Activated T-cell treated with anti-CD3 and anti-CD28 coated beads, Interleukin-2, amount 50 U/mL, for 1 hour (primary cell): ENCODE measurements at places on chromosomes 7 and 10.

- DNase-seq, result peak; percentile 14
Measured at GRCh38 chr10:43235070-43235900, 31.6 kb downstream of the RASGEF1A start.

DNA sequence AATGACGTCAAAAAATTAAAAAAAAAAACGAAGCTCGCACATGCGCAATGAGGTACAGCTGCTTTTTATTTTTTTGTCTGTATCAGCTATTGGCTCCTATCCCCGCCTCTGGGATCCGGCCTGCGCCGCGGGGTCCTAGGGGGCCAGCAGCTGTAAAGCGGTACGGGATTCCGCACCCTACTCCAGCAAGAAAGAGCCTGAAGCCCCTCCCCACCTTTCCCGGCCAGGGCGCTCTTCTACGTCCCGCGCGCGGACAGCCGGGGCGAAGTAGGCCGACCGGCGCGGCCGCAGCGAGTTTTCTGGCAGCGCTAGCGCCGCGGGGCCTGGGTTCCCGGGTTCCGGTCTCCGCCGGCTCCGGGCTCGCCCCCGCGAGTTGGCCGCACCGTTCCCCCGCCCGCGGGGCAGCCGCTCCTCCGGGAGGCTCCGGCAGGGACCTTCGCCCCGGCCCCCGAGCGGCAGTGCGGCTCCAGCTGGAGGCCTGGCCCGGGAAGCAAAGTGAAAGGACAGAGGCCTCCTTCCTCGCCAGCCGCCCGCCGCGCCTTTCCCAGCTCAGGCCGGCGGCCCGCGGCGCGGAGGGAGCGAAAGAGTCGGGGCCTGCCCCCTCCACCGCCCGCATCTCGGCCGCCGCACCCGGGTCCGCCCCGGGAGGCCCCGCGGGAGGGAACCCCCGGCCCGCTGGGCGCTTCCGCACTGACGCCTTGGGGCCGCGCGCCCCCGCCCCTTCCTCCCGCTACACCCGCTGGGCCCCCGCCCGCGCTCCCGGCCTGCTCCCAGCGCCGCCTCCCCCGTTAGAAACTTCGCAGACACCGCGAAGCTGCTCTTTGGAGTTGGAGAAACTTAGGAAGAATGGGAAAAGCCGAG, 4.7 kb upstream of the SPAG6 start:
- DNase-seq, result peak; percentile 73

- no peak for DNase-seq
Measured at GRCh38 chr7:49396229-49396628, 377.2 kb upstream of the VWC2 start.

GRCh38 chr7:43135129-43135528, 22.7 kb downstream of the HECW1 start:
- DNase-seq, result no peak

DNA sequence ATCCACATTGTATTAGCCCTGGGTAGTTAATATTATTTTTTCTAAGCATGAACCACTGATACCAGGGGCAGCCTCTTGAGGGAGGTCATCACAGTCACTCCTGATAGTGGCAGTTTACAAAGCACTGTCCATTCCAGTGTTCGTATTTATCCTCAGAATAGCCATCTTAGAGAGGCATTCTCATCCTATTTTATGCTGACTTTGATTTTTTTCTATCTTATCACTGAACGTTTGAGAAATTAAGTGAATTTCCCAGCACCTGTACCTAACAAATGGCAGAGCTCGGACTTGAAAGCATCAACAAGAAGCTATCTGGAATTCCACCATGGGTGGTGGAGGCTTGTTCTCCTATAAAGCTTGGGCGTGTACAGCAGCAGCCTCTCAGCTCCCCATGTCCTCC, 26.1 kb upstream of the MGAM2 start:
- DNase-seq, result no peak

GRCh38 chr7:112546723-112547513, 66.1 kb downstream of the LSMEM1 start:
- no peak for DNase-seq

GRCh38 chr7:66877577-66878300, 43.3 kb upstream of the TMEM248 start:
- DNase-seq, result no peak

DNA sequence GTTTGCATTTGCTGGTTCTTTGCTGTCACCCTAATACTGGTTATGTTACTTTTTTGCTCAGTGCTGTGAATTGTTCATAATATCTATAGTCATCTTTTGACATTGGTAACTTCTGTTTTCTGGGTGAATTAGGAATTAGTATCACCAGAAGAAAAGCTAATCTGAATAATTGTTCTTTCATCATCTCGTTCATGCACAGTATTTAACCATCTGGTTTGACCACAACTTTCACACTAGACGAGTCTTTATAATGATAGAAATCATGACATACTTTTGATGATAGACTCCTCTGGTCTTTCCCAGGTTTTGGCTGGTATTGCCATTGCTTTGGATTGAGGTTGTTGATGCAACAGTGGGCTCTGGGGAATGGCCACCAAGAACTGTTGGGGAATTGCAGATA, 25.1 kb downstream of the SGPL1 start:
- DNase-seq, result no peak

DNA sequence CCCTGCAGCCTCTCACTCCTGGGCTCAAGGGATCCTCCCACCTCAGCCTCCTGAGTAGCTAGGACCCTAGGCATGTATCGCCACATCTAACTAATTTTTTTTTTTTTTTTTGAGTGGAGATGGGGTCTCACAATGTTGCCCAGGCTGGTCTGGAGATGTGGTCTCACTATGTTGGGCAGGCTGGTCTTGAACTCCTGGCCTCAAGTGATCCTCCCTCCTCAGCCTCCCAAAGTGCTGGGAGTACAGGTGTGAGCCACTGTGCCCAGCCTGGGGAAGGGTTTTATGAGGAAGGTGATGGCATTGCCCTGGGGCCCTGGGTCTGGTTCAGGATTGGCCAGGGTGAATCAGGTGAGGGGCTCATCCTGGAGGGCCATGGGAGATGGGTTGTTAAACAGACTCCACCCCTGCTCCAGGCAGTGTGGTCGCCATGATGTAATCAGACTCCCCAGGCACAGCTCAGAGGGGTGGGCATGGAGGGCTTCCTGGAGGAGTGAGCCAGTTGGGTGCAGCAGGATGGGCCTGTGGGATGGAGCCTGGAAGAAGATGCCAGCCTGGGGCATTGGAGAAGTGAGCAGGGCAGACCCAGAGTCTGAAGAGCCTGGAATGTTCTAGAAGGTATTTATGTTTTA, 82.7 kb downstream of the MYL10 start:
- DNase-seq, result no peak

GRCh38 chr10:102796407-102797176, 40.6 kb downstream of the CYP17A1 start:
- DNase-seq, result peak; percentile 39

GRCh38 chr7:23520582-23520981, 11.2 kb downstream of the TRA2A start:
- no peak for DNase-seq

- peak; percentile 38 for DNase-seq
Measured at GRCh38 chr7:143385891-143386781, 5.0 kb downstream of the ZYX start.

DNA sequence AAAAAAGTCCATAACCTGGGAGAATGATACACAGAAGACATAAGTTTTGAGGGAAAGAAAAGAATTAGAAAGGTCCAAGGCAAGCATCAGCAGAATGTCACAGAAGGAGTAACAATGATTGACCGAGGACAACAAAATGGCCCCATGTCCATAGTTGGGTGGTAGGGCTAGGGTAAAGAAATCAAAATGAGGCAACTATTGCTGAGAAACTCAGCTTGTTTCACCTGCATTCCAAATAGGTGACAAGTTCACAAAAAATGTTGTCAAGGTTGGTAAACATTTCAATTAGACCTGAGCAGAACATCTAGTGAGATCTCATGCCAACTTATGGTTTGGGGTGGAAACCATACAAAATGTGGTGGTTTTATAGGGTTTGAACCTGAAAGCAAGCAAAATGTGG, 22.8 kb upstream of the DLX6 start:
- DNase-seq, result no peak

GRCh38 chr10:78740976-78741915, 327.5 kb upstream of the ZMIZ1 start:
- DNase-seq, result no peak

DNA sequence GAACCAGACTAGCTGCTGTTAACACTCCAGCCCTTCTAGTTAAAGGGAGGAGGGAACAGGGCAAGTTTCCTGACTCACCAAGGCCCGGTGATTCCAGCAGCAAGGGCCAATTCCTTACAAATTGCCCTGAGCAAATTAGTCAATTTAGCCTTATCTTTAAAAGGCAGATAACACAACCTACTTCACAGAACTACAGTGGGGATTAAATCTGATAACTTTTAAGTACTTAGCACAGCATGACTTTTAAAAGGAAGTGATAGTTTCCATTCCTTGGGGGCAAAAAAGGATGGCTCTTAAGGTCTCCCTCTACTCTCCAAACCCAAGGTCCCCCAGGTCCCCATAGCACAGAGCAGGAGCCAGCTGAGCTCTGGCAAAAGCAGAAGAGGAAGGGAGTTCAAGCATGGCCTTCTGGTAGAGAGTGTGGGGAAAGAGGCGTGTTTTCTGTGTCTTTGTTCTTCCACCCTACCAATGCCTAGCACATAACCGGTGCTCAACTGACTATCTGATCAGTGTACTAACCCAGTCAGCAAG, 4.0 kb downstream of the CDCA7L start:
- DNase-seq, result no peak

GRCh38 chr7:17523813-17524739, 225.6 kb downstream of the AHR start:
- no peak for DNase-seq

- no peak for DNase-seq
Measured at GRCh38 chr7:25611196-25611595, 382.9 kb upstream of the NPVF start.

GRCh38 chr7:103660455-103661371, 214.7 kb upstream of the SLC26A5 start:
- DNase-seq, result no peak

DNA sequence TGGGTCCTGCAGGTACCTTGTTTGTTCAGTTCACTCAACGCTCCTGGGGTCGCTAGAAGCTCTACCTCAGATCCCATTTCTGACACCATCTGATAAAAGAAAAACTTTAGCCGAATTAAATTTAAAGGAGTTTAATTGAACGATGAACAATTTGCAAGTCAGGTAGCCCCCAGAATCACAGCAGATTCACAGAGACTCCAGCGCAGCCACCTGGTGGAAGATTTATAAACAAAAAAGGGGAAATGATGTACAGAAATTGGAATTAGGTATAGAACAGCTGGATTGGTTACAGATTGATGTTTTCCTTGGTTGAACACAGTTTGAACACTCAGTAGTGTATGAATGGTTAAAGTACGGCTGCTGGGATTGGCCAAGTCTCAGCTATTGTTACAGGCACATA, 23.1 kb downstream of the FBXL13 start:
- no peak for DNase-seq

DNA sequence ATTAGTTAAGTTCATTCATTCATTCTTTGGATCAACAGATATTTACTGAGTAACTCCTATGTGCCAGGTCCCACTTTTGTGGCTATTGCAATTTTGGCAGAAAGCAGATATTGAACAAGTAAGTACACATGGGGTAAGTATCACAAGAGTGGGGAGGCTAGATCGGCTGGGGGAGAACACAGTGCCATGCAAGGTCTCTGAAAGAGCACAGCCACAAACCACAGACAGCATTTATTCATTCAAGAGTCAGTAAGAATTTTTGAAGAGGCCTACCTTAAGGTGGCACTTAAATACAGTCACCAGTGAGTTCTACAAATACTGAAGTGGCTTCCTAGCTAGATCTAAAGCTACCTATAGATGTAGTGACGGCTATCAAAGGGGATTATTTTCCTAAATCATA, 304.2 kb downstream of the RNLS start:
- no peak for DNase-seq

DNA sequence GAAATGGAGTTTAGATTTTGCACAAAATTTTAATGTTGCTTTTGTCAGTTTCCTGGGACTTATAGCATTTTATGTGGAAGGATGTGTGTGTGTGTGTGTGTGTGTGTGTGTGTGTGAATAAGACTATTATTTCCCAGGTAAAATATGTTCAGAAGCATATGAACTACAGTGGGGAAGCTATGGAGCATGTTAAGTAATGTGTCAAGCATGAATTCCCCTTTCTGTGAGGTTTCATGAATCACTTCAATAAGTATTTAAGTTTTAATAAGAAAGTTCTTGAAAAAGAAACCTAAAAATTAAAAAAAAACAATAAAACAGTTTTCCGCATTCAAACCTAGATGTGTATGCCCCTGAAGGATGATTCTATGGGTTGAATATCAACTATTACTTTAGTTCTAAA, 693 bp downstream of the CREB5 start:
- DNase-seq, result no peak

GRCh38 chr10:98577578-98577977, 130.8 kb upstream of the HPS1 start:
- DNase-seq, result no peak

- no peak for DNase-seq
Measured at GRCh38 chr10:21995557-21995956, 8.0 kb downstream of the DNAJC1 start.

DNA sequence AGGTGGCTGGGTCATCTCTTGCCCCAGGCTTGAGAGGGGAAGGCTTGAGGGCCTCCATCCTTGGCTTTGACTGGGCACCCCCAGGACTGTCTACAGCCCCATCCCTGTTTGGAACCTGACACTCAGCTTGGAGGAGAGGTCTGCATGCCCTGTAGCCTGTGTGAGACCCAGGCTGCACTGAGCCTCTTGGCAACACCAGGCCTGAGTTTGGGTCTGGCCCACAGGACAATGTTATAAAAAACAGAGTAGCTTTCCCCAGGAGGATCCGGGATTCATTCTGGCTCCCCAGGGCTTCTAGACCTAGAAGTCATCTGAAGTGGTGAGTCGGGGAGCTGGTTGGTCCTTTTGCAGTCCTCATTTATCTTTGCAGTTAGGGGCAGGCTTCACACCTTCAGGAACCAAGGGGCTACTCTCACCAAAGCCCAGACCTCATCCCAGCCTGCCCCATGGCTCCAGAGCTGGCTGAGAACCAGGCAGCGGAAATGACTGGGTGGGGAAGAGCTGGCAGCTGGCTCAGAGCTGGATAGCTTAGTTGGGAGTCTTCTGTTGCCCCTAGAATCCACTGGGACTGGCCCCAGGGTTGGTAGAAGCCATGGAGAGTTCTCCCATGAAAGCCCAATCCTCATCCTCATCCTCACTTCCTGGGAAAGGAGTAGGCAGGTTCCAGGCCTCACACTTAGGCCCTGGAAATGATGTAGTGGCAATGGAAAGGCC, 68.8 kb downstream of the ADCYAP1R1 start:
- no peak for DNase-seq

DNA sequence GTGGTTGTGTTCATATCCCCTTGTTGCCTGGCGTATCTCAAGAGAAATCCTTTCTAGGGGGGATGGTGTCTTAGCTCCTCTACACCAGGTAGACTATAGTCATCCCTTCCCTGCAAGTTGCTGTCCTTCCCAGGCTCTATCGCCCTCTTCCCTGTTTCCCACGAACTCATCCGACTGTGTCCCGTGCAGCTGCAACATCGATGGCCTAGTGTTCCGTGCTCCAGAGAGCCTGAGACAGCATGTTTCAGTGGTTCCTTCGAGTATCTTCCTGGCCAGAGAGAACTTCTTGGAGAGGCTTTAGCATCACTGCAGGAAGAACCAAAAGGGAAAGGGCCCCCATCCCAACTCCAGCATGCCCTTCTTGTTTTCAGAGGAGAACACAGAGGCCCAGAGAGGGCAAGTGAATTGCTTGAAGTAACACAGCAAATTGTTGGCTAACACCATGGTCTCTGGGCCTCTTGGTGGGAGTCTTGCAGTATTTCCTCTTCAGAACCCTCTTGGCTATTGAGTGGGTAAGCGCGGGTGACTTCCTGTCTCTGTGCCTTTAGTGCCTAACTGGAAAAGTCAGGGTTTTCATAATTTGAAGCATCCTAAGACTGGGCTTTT, 162.9 kb downstream of the RGS10 start:
- no peak for DNase-seq

GRCh38 chr10:91557651-91558111, 75.2 kb downstream of the PPP1R3C start:
- DNase-seq, result no peak
